ENCODE measurements at places on chromosomes 2 and 18.

DNA sequence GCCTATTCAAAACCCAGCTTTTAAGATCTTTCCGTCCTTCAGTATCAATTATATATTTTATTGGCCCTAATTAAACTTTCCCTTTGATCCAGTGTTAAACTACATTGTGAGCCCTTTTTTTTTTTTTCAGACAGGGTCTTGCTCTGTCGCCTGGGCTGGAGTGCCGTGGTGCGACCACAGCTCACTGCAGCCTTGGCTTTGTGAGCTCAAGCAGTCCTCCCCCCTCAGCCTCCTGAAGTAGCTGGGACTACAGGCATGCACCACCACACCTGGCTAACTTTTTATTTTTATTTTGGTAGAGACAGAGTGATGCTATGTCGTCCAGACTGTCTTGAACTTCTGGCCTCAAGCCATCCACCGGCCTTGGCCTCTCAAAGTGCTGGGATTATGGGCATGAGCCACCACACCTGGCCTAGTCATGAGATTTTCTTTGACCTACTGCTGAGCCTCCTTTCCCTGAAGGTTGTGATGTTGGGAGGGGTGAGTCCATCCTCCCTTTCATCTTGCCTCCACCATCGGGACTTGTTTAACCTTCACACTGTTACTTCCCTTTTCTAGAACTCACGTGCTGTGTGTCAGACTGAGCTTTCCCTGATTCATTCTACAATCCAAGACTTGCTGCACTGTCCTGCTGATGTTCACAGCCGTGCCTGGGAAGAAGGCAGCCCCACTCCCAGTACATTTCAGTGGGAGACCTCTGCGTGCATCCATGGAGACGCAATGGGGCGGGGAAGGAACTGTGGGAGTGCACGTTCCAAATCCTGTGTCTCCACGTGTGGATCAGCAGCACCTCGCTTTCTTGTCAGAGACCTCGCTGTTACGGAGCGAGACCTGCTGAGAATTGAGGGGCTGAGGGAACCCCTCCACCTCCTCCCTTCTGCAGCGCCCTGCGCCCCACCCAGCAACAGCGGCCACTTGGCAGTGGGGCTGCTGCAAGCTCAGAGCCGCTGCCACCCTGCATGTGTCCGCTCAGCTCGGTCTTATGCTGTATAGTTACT, 10.8 kb downstream of the OXER1 start:
- DNase-seq, result no peak

- no peak for DNase-seq
These were observed 129.4 kb upstream of the ATP5MC3 start for GRCh38 chr2:175310813-175311504.

- no peak for DNase-seq
These were observed 158.4 kb downstream of the BCL2 start for GRCh38 chr18:63161032-63161760.

DNA sequence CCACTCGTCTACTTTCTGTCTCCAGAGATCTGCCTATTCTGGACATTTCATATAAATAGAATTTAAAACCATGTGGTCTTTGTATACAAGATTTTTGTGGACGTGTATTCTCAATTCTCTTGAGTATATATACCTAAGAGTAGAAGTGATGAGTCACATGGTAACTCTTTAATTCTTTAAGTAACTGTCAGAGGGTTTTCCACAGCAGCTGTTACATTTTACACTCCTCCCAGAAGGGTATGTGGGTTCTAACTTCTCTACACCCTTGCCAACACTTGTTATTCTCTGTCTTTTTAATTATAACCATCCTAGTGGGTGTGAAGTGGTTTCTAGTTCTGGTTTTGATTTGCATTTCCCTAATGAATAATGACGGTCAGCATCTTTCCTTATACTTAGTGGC, 70.9 kb downstream of the MAP3K20 start:
- DNase-seq, result no peak

GRCh38 chr2:150418916-150419315, 68.6 kb downstream of the RND3 start:
- no peak for DNase-seq

DNA sequence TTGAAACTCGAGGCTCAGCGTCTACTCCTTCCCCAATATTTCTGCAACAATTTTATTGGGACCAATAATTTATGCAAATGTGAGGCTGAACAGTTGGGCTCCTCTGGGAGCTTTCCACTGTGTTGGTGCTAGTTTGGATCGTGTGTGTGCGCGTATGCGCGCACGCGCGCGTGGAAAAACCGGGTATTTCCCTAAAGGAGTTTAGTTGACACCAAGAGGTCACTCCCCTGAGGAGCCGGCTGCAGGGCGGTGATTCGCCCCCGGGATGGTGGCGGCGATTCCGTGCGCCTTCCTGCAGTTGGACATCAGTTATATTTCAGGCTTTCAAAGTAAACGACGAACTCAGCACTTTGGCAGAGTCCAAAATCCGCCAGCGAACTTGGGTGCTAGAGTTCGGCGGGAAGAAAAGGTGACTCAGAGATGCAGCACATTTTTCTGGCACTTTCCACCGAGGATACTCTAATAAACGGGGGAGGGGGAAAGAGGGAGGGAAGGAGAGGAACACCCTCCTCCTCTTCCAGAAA, 186.5 kb upstream of the FANCL start:
- no peak for DNase-seq

DNA sequence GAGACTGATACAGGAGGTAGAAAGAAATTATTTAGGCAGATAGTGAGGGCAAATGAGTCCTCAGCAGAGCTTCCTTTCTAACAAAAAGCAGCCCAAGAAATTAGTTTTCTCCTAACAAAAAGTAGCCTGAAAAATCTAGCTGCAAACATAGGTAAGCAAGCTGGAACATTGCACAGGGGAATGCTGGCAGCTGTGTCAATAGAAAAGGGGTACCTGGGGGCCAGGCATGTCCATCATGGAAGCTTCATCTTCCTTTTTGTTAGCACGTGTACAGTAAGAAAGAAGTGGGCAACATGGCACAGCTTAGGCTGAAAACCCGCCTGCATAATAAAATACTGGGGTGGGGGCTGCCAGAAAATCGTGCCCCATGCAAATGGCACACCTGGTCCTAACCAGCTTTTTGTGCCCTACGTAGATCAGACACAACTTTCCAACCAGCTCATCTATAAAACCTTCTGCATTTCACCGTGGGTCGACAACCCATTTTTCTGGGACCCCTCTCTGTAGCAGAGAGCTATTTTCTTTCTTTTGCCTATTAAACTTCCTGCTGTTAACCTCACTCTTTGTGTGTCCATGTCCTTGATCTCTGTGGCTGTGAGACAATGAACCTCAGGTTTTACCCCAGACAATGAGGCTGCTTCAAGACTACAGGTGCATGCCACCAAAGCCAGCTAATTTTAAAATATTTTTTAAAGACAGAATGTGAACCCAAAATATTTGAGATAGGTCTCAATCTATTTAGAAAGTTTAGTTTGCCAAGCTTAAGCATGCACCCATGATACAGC, 6.6 kb upstream of the MTHFD2 start:
- DNase-seq, result no peak

GRCh38 chr2:192978395-192978794, 783.7 kb upstream of the TMEFF2 start:
- DNase-seq, result no peak

GRCh38 chr2:221468317-221468716, 103.8 kb downstream of the EPHA4 start:
- no peak for DNase-seq

Data from stimulated activated CD8-positive, alpha-beta memory T cell treated with anti-CD3 and anti-CD28 coated beads, Interleukin-7, amount 100 ng/mL, for 1 hour (primary cell).